ENCODE measurements at places on chromosomes 4 and X.

DNA sequence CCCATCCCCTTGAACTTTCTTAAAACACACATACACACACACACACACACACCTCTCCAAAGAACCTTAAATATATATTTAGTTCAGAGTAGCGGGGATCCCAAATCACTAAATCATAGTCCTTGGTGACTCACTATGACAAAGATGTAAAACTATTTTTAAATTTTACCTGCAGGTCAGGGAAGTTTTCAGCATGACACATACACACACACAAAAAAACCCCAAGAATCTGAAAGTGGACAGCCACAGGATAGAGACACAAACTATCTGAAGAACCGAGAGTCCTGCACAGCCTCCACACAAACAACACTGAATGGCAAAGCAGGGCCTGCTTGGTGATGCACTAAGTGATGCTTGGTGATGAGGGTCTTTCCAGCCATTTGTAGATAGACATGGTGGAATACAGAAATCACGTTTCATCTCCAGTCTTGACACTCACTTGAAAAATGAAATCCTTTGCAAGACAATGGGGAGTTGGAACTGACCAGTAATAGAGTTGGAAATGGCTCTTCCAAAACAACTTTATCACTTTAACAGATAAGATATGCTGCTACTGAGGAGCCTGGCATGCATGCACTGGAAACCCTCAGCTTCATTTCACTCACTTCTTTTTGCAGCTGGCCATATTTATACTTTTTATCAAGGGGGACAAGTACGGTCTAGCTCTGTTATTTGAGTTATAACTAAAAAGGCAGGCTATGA lies 307.3 kb downstream of the RAPGEF2 start:
- no peak for DNase-seq

DNA sequence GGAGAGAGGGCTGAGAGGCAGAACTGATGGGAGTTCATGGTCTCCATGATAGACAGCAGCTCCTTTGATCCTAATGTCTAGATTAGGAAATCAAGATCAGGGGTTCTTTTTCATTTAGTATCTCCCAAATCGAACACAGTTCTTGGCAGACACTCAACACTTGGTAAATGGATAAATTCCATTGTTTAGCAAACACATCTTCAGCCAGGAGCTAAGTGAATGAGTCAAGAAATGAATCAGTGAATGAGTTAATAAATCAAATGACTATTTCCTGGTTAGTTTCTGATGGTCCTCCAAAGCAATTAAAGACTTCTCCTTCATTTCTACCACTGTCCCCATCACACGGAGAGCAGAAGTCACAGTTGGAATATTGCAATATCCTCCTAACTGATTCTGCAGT lies 120.0 kb upstream of the SHISA3 start:
- no peak for DNase-seq

GRCh38 chr4:137510557-137511265 lies 21.6 kb downstream of the PCDH18 start:
- peak; percentile 73 for DNase-seq

DNA sequence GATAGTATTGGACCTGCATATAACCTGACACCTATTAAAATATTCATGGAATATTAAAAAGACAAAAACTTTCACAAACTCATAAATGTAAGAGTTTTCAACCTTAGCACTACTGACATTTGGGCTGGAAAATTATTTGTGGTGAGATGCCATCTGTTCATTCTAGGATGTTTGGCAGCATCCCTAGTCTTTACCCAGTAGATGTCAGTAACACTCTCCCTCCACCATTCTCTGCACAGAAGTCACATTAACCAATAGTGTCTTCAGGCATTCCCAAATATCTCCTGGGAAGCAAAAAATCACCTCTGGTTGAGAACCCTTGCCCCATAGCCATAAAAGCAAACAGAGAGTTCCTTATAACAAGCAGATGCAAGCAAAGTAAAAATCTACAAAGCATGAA lies 41.4 kb upstream of the NDST4 start:
- DNase-seq: no peak

- DNase-seq: no peak
Measured at GRCh38 chrX:17584248-17584681, 153.0 kb upstream of the SCML1 start.

GRCh38 chr4:25608644-25609043 lies 47.0 kb upstream of the SLC34A2 start:
- DNase-seq: no peak
